ENCODE measurements at places on chromosomes 3 and 15.

GRCh38 chr3:37762286-37762685 lies 99.4 kb upstream of the CTDSPL start:
- DNase-seq = no peak

DNA sequence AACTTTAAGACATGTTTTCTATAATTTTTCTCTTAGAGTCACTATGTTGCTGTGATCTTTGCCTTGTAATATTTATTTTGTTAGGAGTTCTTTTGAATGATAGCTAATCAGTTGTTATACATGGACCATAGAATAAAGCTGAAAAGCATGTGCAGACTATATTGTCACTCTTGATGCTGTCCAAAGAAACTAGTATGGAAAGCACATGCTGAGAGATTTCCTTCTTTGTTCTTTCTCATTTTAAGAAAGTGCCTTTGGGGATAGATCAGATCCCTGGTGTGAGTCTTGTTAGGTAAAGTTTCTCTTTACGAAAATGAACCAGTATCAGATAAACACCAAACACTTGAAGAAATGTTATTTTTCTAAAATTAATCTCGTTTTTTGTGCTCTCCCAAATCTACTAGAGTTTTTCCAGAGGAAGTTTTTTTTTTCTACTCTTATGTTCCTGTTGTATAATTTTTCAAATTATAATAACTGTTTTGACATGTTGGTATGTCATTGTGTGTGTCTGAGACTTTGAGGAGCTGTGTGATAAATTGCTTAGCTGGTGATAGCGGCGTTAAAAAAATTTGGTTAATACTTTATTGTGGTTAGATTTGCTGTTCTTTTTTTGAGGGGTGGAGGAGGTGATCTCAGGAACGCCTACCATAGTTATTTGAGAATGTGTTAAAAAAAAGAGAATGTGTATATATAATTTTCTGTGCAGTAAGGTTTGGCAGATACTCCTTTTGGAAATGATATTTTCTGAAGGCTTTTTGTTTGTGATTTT lies 2.2 kb downstream of the PIAS1 start:
- no peak for DNase-seq

- no peak for DNase-seq
Measured at GRCh38 chr3:167575000-167575600, 78.6 kb downstream of the WDR49 start.

DNA sequence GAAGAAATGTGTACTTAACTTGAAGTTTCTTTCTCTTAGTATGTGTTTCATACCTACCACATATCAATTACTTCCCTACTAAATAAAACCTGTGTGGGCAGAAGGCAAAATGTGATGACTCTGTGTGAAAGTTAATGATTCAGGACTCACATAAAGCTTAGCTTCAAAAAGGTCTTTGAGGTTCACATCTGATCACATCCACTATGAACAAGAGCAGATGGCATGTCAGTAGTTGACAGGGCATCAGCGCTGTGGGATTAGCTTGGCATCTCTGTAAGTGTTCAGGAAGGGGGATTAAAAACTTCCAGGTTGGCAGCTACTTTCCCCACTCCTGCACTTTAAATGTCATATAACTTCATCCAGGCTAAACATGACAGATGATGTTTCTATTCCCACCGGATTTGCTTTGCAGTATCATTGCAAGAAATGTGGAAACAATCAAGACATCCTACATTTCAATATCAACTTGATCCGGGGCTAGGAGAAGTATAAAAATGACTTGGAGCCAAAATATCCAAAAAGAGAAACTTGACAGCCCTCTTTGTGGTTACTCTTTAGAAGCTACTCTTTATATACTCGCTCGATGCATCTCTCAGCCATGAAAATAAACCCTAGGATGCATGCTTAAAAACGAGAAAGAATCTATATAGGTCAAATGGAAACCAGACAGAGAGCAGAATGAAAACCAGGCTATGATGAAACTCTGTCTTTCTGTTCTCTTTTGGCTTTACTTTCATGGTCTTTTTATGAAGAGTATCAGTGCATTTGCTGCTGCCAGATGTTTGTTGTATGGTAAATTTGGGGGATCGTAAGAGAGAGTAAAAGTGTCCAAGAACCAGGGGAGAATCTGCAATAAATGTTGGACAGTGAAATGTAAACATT lies 273.1 kb upstream of the ALCAM start:
- no peak for DNase-seq

DNA sequence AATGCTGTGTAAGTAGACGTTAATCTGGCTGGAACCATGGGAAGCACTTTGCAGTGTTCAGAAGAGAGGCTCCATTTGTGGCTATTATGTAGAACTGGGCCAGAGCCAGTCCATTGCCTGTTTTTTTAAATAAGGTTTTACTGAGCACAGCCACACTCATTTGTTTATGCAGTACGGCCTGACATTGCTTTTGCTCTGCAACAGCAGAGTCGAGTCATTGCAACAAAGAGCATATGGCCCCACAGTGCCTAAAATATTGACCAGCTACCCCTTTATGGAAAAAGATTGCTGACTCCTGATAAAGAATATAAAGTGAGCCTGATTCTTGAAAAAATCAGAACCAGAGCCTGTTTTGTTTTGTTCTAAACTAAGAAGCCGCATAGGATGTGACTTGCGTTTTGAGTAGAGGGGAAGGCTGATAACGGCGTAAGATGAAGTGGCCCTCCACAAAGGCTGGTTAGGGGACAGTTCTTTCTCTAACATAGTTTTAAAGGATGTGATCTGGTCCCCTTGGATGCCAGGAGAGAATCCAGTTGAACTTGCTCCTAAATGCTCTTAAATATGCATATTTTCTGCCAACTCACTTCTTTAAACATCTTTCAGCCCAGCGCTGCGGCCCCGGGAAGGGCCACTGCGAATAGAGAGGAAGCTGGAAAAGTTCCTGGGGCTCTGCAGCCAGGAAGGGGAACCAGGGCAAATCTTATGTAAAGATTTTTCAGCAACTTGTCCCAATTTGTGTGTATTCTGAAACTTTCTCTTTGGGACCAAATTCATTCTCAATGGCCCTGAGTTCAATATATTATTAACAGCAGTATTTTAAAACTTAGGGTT lies 64.5 kb downstream of the GLDN start:
- no peak for DNase-seq

GRCh38 chr15:43514241-43515057 lies 3.0 kb upstream of the MAP1A start:
- DNase-seq = no peak

DNA sequence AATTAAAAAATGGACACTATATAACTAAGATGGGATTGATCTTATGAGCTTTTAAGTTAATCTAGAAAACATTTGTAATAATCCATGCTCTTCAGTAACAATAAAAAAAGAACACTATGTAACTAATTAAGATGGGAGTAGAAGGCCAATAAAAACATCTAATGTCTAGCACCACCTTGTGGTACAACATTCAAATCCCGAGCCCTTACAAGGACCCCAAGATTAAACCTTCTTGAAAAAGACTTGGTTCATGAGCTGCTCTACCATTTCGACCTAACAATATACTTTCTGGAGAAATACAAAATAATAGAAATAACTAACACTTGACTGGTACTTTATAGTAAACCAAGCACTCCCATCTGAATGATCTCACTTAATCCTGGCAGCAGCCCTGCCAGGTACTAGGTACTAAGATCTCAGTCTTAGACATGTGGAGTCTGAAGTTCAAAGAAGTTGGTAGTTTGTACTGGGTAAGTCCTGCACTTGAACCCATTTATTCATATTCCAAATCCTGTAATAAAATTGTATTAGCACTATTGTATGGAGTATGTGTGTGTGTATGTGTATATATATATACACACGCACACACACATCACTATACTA lies 21.8 kb downstream of the METTL6 start:
- DNase-seq = peak; percentile 25

DNA sequence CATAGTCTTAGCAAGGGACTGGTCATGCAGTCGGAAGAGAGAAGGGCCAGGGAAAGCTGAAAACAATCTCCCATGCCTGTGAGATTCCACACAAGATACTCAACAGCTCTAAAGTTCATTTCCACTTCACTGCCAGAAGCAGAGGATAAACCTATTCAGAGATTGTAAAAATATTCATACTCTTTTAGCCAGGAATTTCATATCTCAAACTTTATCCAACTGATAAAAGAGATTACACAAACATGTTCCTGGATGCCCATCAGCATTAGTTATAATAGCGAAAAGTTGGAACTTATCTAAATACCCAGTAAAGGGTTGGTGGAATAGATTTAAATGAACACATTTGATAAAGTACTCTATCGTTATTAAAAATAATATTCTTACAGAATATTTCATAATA lies 75.2 kb upstream of the ARHGEF3 start:
- no peak for DNase-seq

DNA sequence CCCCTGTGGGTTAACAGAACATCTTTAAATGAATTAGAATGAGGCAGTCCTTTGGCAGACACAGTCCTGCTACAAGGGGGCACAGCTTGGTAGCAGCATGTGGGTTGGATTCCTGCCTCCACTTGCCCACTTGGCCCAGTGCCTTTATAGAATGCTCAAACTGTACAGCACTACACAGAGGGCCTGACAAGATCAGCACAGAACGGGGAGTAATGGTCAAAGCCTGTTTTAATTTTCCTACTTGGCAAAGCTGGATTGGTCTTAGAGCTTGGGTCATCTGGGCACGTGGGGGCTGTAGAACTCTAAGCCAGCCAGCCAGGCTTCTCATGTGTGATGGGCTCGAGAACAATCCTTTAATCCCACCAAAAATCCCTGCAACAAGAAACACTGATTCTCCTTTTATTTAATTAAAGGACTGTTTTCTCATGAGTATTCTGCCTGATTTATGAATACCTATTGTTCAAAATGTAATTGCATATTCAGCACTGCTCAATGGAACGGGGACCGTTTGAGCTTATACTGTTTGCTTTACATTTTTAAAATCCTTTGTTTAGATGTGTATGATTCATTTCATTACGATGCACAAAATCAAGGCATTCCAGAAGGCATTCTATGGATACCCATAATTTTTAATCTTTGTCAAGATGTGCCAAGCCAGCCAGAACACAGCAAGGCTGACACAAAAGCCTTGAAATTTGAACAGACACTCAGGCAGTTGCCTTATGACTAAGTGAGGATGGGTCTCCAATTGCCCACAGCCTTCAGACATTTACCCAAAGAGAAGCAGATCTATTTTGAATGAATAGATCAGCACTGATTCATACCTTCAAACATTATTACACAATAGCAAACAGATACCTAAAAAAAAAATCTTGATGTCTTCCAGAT lies 249.3 kb upstream of the TGFBR2 start:
- no peak for DNase-seq

DNA sequence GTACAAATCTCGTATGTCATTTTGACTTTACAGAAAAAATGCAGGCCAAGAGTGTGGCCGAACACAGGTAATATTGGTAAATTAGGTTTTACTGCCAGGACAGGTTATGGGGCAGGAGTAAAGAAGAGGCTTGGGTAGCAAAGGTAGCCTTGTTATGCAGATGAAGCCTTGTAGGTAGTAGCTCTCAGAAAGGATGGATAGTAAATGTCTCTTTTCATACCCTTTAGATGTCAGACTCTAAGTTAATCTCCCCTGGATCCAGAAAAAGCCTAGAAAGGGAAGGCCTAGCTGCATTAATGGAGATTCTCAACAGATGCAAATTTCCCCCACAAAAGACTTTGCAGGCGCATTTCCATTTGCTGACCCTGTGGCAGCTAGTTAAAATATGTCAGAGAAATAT lies 1445.1 kb upstream of the CADM2 start:
- DNase-seq = no peak

Data from kidney epithelial cell (primary cell).